KBM-7 (cell line): ENCODE measurements at places on chromosomes 4 and X.
A peak's percentile ranks its signal among the peaks of the same experiment; 100 is the strongest.

DNA sequence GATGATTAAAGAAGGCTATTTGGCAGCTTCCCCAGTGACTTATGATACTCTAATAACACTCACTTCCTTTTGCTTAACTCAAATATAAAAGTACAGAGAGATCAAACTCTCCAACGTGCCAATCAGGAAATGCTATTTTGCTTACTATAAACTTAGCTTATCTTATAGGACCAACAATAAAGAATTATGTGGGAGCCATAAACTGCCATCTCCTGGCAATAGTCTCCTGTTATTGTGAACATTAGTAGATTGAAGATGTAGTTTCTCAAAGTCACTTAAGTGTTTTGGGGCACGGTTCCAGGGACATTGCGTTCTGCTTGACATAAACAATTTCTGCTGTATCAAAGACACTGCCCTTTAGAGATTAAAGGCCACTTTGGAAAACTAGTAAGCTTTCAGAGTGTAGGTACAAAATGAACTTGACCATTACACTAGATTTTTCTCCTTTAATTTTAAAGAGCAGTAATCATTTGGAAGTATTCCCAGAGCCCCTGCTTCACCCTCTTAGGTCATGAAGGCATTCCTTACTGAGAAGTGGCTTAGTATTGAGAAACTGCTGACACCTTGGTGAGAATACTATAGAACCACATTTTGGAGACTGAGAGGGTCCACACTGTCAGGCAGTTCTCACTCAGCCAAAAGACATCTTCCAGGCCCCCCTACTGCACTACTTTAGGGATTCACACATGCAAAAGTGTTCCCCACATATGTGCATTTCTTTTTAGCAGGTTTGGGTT, 51.9 kb downstream of the MAOA start:
- DNase-seq = no peak

DNA sequence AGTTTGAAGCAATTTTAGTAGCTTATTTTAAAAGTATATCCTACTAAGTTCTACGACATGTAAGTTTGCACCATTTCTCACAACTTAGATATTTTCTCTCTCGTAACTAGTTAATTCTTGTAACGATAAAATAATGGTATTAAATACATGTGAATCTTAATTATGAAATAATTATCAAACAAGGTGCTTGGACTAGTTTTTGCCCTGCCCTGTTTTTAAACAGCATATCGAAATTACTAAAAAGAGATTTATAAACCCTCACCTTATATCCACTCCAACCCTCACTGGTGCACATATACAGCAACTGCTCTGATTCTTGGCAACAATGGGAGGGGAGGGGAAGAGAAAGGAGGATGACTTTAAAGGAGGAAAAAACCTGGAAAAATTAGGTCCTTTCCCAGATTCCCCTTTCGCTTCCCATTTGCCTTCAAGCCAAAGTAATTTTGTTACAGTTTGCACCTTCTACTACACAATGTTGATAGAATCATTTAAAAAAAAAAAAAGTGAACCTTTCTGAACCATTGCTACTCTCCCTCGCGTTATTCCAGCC, 820 bp upstream of the MAB21L2 start:
- DNase-seq = no peak

GRCh38 chrX:77167993-77168392, 279.2 kb upstream of the FGF16 start:
- DNase-seq = no peak

DNA sequence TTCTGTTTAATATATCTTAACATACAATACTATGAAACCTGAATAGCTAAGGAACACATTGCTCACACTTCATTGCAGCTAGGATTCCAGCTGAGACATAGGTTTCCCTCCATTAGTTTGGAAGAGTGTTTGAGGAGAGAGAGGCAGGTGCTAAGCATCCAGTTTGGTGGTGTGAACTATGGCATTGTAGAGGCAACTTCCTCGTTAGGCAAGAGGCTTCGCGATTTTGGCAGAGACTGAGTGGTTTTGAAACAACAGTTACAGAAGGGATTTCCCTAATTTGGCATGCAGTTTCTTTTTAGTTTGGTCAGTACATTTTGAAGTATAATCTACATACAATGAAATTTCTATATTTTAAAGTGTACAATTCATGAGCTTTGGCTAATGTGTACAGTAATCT, 117.1 kb upstream of the BMP3 start:
- no peak for DNase-seq

DNA sequence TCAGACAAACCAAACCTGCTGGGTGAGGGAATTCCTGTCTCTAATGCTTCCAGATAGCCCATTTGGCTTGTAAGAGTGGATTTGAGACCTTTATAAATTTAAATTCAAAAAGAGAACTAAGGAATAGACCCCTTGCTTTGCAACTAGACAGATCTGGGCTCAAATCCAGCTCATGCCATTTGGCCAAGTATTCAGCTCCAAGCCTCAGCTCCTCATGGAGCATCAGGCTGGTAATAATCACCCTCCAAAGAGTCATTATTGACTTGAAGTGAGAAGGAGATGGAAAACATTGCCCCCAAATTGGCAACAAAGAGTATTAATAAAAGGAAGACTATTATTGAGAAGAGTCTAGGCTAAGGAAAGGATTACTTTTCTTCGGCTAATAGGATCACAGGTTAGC, 134.7 kb downstream of the PDE5A start:
- no peak for DNase-seq

GRCh38 chrX:144586756-144587155, 660.5 kb upstream of the SPANXN1 start:
- no peak for DNase-seq

- DNase-seq = no peak
Measured at GRCh38 chr4:148273501-148273986, 168.7 kb downstream of the NR3C2 start.

- peak; percentile 62 for DNase-seq
Measured at GRCh38 chr4:62709618-62710252, 1509.6 kb downstream of the ADGRL3 start.

DNA sequence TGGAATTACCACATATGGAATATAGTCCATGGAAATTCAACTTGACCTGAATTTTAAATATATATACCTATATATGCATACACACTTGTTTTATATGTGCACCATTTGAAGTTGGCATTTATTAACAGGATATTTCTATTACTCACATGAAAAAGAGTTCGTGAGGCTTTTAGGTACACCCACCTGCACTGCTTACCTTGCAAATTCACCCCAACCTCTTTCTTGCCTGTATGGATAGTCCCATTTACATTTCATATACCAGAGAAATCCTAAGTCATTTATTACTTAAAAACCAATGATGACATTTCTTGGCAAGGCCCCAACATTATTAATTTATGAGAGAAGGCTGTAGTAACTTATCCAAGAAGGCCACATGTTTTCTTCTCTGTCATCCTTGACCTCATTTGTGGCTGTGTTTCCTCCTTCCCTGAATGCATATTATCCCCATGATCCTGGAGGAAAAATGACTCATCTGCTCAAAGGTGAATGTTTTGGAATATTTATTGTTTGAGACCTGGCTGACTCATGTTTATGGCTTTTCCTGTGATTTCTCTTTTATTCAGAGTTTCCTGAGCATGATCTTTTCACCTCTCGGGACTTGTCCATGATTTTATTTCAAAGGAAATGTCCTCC, 62.2 kb upstream of the FAM241A start:
- DNase-seq = no peak

DNA sequence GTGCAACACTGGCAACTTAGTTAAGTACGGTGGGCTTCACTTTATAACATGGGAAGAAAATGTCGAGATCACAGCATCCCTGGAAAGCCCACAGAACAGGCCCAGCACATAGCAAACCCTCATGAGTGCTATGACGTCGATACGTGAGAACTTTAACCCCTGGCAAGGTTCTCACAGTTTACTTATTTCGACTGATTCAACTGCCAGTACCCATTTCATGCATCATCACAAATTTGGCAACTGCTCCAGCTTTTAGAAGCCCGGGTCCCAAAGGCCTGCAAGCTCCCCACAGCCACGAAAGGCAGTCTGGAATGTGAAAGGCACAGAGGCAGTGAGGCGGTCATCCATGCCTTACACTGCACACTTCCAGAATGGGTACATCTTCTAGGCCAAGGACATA, 41.2 kb downstream of the RELL1 start:
- no peak for DNase-seq

GRCh38 chrX:78769946-78770345, 22.4 kb downstream of the LPAR4 start:
- DNase-seq = no peak

GRCh38 chr4:98744372-98745150, 86.2 kb upstream of the TSPAN5 start:
- DNase-seq = no peak
